ENCODE measurements at places on chromosomes 4 and X.
A peak's percentile ranks its signal among the peaks of the same experiment; 100 is the strongest.

DNA sequence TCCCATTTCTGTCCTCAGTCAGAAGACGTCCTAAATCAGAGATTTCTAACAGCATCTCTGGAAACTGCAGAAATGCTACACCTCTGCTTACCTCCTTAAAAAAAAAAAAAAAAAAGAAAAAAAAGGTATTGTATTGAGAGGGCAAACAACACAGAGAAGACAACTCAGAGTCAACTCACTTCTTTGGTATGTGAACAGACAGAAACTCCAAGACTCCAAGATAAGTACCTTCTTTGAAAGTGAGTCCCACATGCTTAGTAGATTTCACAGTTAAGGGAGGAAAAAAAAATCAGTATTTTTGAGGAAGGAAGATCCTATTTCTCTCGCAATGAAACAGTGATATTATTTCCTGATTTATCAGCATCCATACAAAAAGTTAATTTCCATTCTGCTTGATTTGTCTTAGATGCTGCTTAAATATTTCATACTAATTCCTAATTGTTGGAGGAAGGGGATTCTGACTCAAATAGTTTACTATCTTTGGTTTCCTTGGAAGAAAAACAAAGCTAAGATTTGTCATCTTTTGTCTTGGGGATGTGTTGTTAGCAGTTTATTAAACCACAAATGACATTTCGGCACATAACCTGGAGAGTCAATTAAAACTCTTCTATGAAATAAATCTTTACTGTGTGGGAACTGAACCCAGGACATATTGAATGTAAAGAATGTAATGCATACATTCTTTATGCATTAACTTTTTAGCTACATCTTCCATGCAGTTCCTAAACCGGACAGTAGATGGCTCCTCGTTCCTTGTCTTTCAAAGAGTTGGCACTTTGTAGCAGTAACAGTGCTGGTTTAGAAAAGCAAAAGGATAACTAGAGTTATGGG, 4.7 kb downstream of the RASGEF1B start:
- DNase-seq, result peak; percentile 87

DNA sequence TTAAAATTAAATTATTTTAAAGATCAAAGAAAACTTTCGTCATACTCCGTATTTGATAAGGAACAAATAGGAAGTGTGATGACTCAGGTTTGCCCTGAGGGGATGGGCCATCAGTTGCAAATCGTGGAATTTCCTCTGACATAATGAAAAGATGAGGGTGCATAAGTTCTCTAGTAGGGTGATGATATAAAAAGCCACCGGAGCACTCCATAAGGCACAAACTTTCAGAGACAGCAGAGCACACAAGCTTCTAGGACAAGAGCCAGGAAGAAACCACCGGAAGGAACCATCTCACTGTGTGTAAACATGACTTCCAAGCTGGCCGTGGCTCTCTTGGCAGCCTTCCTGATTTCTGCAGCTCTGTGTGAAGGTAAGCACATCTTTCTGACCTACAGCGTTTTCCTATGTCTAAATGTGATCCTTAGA, at the start of gene CXCL8:
Gene CXCL8, plus strand, starts transcription at position 217 of the 426 bp plus-strand sequence. Its CDS starts 90 bp downstream, at position 307.
- DNase-seq, result peak; percentile 99

DNA sequence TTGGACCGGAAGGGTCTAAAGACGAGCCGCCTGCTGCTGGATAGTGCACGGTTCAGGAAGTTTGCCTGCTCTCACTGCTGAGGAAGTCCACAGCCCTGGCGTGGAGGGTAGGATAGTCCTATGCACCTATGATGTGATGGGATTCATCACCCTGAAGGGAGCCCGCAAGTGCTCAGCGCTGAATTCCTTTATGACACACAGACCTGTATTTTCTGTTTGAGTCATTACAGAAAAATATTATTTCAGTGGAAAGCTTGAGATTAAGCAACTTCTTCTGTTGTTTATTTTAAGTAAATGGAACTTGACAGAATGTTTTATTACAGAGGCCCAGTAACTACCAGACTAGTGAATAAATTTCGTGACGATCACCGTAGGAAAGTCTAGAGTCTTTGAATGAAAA, 123.2 kb downstream of the TRIML1 start:
- DNase-seq, result no peak

DNA sequence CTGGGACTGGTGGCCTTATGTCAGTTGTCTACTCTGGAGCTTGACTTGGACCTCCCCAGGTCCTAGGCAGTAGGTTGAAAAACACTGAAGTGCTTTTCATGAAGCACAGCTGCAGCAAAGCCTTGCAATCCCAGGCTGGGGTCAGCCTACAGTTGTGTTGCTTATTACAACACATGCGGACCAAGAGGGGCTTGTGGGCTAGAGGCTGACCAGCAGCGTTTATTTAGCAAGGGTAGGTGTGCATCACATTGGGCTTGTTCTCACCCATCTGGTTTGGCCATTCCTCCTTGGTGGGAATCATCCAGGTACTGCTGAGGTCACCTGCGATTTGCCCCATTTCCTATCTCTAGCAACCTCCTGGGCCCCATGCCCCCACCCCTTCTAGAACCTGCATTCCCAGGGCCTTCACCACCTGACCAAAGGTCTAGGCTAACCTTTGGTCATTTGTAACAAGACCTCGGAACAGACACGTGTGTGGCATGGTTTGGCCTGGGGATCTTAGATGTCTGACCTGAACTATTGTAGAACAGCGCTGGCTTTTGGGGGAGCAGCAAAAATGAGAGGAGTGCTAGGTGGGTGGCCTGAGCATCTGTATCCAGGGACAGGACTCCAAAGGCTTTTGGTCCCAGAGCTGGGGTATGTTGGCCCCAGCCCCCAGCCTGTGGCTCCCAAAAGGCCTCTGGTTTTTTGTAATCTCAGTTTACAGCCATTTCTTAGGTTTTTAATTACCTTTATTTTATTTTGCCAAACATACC, 3.0 kb downstream of the RPL10 start:
- no peak for DNase-seq

DNA sequence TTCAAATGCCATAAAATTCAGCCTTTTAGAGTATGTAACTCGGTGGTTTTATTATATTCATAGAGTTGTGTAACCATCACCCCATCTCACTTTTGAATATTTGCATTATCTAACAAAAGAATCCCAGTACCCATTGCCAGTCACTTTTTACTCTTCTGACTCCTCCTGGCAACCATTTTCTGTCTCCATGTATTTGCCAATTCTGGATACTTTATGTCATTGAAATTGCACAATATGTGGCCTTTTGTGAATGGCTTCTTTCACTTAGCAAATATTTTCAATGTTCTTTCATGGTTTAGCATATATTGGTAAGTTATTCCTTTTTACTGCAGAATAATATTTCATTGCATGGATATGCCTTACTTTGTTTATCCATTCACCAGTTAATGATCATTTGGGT, 79.9 kb downstream of the SLIT2 start:
- DNase-seq, result peak; percentile 2

GRCh38 chrX:153633607-153634180, 13.3 kb upstream of the DUSP9 start:
- no peak for DNase-seq

GRCh38 chr4:6492861-6493657, 20.6 kb upstream of the PPP2R2C start:
- DNase-seq, result no peak

DNA sequence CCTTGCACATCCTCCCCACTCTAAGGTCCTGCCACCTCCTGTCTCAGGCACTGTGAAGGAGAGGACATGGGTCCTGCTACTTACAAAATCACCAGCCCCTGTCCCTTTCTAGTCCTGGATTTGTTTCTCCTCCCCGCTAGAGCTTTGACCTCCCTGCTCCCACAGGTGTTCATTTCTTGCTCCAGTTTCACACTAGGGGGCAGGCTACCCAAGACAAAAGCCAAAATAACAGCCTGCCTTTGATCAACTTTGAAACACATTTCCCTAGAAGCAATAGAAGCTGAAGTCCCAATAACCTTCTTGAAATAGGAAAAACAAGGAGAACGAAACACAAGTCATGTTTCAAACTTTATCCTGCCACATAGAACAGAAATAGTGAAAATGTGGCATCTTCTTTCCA, 164.4 kb downstream of the QDPR start:
- DNase-seq, result no peak

DNA sequence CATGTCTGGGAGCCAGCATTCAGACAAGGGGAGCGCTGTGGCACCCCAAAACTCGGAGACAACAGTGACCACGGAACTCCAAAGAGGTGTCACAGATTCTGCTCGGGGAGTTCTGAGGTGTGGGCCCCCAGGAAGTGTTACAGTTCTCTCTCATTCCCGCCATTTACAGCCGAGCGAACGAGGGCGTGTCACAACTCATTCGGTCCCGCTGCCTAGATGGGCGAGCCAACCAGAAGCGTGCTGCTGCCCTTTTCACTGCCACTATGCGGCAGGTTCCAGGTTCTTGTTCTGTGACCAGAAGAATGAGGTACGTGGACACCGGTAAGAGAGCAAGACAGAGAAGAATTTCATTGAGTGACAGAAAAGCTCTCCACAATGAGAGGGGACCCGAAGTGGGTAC, 1370.6 kb upstream of the AGA start:
- no peak for DNase-seq

GRCh38 chr4:126405369-126405982, 1090.7 kb downstream of the FAT4 start:
- peak; percentile 0 for DNase-seq

DNA sequence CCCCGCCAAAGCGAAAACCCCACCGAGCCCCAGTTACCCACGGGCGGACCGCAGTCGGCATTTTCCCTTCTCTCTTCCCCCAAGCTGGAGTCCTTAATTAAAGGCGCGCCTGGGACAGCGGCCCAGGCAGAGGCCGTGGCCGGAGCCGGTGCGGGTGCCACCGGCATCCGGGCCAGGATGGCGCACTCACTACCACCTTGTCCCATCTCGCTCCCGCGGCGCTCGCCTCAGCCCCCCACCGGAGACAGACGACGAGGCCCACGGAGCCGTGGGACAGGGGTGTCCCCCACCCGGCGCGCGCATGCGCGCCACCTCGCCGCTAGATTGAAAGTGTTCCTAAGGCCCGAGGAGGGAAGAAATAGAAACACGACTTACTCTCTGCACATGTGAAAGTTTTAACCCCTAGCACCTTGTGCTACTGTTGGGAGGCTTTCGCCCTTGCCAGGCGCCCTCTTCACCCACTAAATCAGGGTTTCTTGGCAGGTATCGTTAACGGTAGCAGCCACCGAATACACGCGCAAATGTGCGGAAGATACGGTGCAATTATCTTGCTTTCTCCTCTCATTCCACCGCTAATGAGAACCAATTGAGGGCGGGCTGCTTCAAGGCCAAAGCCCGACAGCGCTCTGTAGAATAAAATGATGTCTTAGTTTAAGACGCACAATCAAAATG, 64.3 kb upstream of the CCDC160 start:
- DNase-seq, result peak; percentile 32
